ENCODE measurements at places on chromosomes 4 and X.

DNA sequence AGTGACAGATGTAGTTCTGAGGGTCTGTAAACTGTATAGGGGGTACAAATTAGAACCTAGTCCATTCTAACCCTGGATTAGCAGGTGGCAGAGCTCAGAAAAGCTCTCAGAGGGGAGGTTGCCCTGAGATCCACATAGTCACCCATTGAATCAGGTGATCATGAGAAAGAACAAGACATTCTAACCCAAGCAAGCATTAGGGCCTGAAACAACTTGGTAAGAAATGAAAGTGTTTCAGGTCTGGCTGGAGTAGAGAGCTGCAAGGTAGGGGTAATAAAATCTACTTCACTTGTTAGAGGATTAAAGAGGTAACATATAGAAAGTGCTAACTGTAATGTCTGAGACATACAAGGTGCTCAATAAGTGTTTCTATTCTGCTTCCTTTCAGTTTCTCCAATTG is 8.8 kb upstream of the BMP2K start:
- DNase-seq, result no peak

DNA sequence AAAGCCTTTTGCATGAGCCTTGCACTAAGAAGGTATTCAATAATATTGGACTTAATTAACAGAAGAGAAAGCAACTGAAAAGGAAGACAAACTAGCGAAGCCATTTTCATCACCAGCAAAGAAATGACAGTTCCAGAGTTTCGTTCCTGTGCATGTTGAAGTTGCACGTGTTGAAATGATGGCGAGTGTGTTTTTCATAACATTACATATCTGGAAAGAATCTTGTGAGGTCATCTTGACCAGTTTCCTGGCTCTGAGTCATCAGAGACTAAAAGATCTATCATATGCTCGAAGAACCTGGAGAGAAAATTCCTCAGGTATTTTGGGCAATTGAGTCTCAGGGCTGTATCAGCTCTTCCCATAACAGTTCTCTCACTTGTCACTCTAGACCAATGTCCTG is 106.2 kb upstream of the MAML3 start:
- DNase-seq, result no peak

- no peak for DNase-seq
Observed at GRCh38 chr4:159178979-159179969, 76.4 kb downstream of the RAPGEF2 start.

GRCh38 chr4:146981651-146982050 is 36.0 kb upstream of the TTC29 start:
- DNase-seq, result no peak

DNA sequence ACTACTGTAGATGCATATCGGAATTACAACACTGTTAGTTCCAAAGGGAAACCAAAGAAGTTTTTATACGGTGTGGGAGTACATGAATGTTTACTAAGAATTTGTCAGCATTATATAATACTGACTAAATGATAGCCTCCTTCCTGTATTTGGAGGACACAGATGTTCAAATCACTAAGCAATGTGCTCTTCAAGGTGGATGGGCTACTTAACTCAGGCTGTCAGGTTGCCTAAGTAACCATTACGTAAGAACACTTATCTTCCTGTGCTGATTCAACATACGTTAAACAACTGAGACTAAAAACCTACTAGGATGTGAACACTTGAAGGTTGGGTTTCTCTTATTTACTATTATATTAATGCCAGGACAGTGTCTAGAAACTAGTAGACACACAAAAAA is 81.9 kb upstream of the HPGD start:
- DNase-seq, result no peak

DNA sequence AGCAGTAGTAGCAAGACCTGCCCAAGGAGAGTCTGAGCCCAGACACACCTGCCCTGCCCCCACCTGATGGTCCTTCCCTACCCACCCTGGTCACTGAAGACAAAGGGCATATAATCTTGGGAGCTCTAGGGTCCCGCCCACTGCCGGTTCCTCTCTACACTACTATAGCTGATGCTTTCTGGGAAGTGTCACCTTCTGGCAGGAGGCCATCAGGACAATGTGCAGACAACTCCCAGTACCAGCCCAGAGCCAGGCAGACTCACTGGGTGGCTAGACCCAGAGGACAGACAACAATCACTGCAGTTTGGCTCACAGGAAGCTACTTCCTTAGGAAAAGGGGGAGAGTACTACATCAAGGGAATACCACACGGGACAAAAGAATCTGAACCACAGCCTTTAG is 312.7 kb downstream of the SPRY1 start:
- DNase-seq, result no peak

DNA sequence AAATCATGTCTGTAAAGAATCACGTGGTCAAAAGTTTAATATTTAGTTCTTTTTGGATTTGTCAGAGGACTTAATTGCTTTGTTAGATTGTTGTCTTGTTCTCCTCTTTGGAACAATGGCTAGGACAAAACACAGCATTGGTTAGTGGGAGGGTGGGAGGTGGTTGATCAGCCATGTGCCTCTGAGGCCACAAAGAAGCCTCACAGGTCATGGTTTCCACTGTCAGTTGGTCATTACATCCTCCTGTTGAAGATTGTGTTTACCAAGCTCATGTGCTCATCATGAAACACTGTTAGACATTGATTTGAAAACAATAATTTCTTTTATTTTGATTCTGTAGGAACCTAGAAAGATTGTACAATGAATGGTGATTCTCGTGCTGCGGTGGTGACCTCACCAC is 31.9 kb downstream of the ADD1 start:
- DNase-seq, result no peak

DNA sequence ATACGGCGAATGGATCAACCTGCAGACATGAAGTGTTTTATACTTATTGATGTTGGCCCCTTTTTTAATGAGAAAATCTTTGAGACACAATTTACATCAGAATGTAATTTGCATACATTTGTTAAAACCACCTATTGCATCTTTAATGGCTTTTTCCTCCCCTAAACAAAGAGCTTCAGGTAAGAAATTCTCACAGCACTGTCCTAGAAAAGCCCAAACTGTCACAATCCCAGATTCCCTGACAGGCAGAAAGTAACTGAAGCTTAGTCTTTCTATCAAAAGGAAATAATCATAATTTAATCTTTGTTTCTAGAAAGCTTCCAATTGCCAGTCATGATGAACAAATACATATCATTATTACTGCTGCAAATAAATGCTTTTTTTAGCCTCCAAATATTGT is 407.9 kb downstream of the TMA16 start:
- DNase-seq, result no peak

GRCh38 chr4:38387348-38387747 is 276.7 kb upstream of the KLF3 start:
- DNase-seq, result no peak

GRCh38 chrX:41596596-41596995 is 92.2 kb upstream of the GPR34 start:
- no peak for DNase-seq

DNA sequence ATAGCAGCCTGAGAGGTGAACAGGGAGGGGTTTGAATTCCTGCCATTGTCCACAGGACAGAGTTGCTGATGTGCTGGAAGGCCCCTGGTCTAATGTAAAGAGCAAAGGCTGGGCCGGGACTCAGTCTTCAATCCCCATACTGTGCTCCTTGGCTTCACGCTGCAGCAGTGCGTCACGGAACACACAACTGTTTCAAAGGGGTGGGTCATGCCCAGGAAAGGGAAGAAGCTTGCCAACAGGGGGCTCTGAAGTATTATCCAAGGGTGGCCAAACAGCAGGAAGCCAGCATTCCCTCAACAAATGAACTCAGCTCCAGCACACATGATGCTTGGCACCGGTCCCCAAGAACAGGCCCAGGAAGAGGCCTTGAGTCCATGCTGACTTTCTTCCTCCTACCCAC is 122.5 kb downstream of the NFKB1 start:
- peak; percentile 51 for DNase-seq

DNA sequence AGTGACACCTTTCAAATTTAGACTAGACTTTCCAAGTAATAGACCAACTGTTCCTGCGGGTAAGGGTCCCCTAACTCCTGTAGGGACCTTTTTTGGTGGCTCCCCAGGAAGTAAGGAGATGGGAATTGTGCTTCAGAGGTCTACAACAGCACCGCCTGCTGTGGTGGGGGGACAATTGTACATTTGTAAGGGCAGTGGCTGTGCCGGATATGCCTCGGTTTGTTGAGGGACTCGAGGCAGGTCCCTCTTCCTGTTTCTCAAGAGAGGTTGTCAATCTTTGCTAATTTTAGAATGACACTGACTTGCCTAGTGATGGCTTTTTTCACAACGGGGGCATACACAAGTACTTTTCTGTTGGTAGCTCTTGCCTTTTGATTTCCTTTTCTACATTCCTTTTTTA is 15.5 kb upstream of the HSD17B11 start:
- DNase-seq, result no peak

- peak; percentile 39 for DNase-seq
Observed at GRCh38 chr4:173333658-173334084, 487 bp downstream of the HMGB2 start.

- DNase-seq, result peak; percentile 69
Observed at GRCh38 chrX:129540068-129540653, at the start of gene OCRL. Gene OCRL (plus strand): TSS chrX:129540259. CDS start chrX:129540440, 181 bp downstream.

DNA sequence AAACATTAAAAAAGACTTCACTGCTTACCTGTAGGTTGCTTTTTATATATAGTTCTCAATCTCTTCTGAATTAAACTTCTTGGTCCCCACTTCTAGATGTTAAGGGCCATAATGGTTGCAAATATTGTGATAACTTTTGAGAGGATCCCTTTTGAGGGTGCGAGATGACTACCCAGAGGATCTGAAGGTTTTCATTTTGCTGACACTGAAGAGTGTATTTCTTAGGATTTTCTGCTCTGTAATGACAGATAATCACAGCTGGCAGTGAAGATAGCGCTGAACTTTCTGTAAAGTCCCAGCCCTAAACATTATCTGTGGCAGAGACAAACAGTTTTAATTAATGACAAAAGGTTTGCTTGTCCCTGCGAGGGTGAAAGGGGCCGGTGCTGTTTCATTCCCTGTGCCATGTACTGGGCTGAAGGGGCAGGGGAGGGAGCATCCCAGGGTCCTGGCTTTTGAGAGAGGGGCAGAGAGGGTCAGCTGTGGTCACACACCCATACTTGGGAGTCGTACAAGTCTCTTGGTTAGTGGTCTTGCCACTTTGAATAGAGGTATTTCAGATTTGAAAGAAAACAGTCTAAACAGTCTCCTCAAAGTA is 22.2 kb downstream of the CLCN4 start:
- no peak for DNase-seq

DNA sequence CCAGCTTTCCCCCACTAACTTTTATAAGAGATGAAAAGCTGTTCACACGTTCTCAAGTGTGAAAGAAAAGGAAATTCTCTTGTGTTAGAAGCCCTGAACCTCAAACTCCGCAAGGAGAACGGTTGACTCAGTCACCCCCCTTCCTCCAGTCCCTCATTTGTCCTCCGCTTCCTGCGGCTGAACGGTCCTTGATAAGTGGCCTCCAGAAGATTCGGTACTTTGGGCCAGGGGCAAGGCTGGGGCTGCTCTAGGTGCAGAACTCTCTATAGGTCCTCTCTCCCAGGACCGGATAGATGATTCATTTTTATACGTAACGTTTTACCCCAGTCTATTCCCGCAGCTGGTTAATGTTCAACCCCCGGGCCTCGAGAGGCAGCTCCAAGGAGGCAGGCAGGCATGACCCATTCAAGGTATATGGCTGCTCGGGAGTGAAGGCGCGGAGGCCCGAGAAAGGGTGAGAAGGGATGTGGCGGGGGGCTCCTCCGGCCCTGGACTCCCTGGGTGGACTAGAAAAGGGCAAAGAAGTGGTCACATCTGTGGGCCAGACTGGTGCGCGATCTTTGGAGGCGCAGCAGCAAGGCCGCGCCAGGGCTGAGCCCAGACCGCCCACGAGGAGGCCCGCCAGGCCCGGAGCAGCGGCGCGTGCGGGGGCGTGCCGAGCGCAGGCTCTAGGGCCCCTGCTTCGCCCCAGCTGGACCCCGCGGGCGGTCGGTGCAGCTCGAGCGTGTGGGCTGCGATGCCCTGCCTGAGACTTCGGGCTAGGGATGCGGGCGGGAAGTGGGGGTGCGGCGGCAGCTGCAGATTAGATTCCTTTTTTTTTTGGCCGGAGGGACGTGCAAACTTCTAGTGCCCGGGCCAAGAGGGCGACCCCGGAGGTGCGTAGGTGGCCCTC is 11.7 kb downstream of the PITX2 start:
- DNase-seq, result peak; percentile 83

GRCh38 chrX:77431227-77431626 is 16.0 kb upstream of the FGF16 start:
- DNase-seq, result no peak

DNA sequence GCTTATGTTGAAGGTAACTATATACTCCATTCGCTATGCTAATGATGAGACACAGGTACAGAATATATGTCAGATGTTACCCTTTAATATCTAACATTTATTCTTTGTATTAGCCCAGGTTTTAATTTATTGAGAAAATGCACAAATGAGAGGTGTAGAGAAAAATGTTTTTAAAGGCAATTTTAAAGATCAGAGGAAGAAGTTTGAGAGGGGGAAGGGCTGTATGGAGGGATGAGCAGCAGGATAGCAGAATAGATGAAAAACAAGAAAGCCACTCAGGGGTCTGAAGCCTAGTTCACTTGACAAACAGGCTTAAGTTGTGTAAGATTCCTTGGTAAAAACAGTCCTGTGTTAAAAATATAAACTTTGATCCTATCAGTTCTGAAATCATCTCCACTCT is 3.7 kb downstream of the MAB21L2 start:
- no peak for DNase-seq

DNA sequence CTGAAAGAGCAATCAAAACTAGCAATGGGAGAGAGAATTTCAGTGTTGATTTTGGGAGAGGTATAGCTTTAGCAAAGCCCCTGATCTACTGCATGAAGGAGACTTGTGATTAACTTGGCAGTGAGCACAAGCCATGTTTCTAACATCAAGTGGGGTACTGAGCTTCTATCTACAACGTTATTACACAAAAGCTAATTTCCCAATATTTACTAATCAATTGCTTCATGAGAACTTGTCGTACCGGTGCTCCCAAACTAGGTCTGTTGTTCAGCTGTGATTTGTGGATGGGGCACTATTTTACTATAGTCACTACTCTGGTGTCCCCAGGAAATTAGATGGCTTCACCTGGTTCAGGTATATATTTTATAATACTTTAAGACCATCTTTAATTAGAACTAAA is 16.2 kb downstream of the ANK2 start:
- DNase-seq, result no peak

DNA sequence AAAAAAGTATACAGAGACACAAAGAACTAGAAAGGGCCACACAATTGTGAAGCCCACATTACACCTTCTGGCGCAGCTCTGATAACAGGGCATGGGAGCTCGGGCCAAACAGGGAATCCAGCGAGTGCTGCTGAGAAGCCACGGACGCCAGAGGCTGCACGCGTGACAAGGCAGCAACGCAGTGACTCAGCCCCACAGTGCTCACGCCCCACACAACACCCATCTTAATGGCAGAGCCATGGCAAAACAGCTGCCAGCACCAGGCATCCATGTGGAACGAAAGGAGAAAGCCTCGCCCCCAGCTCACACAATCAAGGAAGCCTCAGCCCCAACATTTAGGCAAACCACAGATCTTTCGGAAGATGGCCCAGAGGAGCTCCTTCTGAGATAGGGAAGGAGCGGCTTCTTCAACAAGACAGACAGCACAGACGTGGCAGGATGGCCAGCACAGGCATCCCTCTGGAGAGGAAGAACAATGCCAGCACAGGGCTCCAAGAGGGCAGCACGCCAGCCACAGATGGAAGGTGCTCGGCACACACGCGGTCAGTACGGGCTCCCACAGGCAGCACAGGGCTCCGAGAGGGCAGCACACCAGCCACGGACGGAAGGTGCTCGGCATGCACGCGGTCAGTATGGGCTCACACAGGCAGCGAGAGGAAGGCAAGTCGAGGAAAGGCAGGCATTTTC is 33.1 kb downstream of the GAK start:
- no peak for DNase-seq

GRCh38 chr4:8079031-8079885 is 79.4 kb downstream of the ABLIM2 start:
- no peak for DNase-seq

- no peak for DNase-seq
Observed at GRCh38 chr4:3355266-3355748, 62.5 kb downstream of the RGS12 start.

All from Caco-2 (cell line).